Activated T-helper 1 cell treated with Interleukin-2 at 50 U/mL for 16 hours (primary cell): ENCODE measurements at places on chromosomes 16 and 17.

DNA sequence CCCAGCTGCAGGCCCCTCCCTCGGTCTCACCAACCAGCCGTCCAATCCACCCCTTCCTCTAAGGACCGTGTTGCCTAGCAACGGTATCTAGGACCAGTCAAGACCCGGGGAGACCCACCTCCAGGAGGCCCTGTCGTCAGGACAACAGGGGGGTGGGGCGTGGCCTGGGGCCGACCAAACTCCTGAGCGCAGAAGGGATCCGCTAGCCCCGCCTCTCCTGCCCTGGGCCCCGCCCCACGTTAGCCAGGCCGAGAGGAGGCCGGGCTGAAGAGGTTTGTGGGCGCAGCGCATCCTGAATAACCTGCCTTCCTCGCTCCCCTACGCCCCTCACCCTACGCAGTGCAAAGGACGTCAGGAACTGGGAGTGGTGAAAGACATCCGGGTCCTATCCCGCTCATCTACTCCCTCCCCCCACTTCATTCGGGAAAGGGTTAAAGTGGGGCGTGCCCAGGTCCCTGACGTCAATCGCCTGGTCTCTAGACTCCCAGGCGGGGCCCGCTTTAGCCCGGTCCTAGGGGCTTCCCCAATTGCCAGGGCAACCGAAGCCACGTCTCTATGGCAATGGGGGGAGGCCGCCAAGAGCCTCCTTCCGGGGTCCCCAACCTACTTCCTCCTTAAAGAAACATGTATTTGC is 14.7 kb downstream of the DLG4 start:
- peak; percentile 89 for DNase-seq

- DNase-seq: no peak
These were observed 3.3 kb downstream of the POLR3E start for GRCh38 chr16:22300427-22301071.

DNA sequence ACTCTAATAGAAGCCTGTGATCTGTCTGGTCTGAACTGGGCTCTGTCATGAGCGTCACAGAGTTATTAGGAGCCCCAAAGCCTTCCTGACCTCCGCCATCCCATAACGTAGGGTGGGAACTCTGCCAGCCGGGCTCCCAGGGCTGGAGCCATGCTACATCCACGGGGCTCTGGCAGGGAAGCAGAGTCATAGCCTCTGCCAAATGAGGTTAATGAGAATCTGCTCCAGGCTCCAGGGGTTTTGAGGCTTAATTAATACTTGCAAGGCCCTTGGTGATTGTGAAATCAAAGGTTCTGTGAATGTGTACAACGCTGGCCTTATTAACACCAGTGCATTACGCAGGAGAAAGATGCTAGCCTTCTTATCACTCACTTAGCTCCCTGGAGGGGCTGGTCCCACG is 42.4 kb upstream of the ZFP90 start:
- DNase-seq: no peak

DNA sequence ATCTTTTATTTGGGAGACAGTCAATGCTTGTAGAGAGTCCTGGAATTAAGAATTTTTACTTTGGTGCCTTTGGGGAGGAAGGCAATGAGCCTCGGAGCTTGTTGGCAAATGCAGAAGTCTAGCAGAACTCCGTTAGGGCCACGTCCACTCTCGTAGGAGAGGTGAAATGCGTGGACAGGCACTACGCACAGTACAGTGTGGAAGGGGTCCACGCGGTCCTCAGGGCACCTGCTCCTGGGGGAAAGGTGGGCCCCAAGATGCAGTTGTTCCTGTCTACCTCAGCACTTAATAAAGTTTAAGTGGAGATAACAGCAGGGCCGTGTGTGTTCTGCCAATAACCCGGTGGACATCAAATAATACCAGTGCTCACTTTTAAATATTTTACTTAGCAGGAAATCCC is 1.8 kb downstream of the RAB11FIP3 start:
- no peak for DNase-seq

- DNase-seq: no peak
These were observed 45.4 kb upstream of the ACSF3 start for GRCh38 chr16:89048090-89048725.
